ENCODE measurements at places on chromosomes 16 and 17.

DNA sequence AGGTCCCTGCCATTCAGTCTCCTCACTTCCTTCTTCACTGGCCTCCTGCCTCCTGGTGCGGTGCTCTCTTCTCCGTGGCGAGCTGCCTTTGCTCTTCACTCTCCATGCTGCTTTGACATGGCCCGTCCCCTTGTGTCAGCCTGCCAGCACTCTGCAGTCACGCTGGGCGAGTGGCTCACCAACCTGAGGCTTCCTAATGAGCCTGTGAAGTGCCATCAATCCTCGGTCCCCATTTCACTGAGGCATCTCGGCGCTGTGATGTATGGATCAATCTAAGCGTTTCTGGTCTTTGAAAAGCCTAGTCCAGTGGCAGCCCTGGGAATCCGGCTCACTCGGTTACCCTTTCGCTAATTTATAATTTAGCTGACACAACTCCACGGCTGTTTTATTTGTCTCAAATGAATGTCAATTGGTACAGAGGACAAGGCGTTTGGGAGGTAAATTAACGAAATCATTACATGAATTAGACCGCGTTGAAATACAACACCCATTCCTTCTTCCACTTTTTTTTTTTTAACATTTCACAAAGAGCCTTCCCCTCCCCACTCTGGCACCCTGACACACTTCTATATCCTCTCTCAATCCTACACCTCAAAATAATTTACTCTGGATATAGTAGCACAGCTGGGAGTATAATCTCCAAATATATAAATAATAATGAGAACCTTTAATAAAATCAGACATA is 610.7 kb downstream of the TMEM114 start:
- no peaks in the 10 kb centered on the region for H3K27me3 ChIP-seq
- H3K4me1 ChIP-seq, result no peaks in the 10 kb centered on the region

DNA sequence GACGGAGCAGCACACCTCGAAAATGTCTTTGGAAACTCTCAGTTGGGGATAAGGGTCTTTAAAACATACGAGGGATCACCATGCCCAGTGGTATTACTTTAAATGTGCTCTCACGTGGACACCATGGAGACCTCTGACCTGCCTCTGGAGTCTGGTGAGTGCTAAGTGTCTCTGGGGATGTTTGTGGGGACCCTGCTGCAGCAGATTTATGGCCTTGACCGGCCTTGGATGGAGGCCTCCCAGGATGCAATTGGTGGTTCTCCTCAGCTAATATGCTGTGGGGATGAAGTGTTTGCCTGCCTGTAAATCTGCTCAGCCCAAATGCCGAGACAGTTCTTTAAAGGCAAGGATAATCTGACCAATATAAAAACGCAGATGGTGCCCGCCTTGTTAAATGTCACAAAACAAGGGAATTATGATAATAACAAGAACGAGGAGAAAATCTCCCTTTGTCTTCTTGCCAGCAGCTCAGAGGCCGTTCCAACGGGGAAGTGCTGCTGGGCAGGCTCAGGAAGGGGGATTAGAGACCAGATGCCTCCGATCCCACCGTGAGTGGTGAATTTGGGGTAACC is 154.4 kb downstream of the ABCC12 start:
- no peaks in the 10 kb centered on the region for H3K4me1 ChIP-seq
- H3K4me3 ChIP-seq, result no peak overlapping the region
- no peak overlapping the region for H3K27ac ChIP-seq

DNA sequence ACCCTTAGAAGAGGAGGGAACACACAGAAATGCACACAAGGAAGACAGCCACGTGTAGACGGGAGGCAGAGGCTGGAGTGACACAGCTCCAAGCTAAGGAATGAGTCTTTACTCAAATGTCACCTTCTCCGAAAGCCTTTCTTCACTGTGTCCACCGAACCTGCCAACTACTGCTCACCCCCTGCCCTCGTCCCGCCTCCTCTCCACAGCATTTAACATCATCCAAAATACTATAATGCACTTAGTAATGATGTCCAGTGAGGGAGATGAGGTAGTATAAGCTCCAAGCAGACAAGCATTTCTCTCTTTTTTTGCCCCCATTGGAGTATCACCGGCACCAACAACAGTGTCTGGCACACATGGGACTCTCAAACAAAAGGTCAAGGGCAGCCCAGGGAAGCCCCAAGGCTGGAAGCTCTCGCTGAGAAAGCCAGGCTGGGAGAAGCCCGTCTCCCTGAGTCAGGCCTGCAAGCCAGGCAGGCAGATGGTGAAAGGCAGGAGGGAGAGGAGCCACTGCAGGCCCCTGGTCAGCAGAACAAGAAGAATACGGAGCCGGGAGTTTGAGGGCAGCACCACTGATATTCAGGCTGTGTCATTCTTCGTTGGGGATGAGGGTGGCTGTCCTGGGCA is 25.9 kb downstream of the ZFHX3 start:
- no peaks in the 10 kb centered on the region for H3K27me3 ChIP-seq
- no peak overlapping the region for H3K27ac ChIP-seq
- no peak overlapping the region for H3K4me3 ChIP-seq
- H3K4me1 ChIP-seq, result peaks cover 37% of the 10 kb centered on the region

DNA sequence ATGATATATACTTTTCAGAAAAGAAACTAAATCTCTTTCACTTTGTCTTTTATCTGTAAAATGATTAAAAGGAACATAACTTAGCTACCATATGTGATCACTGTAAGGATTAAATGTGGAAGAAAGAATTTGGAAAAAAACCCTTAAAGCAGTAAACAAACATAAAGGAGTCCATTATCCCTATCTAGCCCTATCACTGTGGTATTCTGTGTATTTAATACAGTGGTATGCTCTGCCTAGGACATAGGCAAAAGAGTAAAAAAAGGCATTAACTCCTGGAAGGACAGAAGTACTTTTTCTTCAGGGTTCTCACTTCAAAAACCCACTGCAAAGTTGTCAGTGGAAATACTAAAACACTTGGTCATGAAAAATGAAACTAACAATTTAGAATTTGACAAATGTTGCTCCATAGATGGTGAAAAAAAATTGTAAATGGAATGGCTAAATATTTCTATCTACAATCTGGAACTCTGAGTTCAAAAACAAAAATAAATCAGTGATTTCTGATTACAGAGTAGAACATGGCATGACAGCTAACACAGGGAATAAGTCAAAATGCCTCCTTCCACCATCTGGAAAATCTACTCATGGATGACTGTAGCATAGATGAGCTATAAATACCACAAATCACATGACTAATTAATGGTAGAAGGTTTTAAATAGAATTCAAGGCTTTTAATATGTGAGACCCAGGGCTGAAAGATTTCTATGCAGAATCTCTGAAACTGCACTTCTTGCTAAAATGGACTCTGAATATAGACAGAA is 140.1 kb downstream of the ITFG1 start:
- DNase-seq, result no peak
- no peaks in the 10 kb centered on the region for H3K36me3 ChIP-seq
- no peaks in the 10 kb centered on the region for H3K4me1 ChIP-seq
- H3K27me3 ChIP-seq, result no peaks in the 10 kb centered on the region
- H3K27ac ChIP-seq, result no peak overlapping the region

DNA sequence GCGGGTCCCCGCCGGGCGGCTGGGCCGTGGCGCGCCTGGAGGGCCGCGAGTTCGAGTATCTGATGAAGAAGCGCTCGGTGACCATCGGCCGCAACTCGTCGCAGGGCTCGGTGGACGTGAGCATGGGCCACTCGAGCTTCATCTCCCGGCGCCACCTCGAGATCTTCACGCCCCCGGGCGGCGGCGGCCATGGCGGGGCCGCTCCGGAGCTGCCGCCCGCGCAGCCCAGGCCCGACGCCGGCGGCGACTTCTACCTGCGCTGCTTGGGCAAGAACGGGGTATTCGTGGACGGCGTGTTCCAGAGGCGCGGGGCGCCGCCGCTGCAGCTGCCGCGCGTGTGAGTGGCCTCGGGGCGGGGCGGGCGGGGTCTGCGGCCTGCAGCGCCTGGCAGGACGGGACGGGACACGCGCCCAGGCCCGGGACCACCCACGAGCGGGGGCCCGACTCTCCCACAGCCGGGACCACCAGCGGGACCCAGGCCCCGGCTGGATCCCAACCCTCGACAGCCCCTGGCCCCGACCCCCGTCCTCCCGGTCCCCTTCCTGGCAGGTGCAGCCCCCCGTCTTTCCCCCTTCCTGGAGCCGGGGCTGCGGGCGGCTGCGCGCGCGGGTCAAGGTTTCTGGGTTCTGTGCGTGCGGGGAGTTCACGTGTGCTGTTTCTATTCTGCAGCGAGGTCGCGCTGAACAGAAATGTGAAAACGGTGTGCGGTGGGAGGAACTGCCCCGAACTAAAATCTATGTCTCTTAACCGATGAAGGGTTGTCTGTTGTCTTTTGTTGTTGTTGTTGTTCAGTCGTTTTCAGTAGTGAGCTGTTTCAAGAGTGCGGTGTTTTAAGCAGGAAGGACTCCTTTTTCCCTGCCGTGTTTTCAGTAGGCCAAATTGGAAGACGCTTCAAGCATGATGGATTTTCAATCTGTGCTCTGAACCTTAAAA is 705 bp downstream of the FOXK2 start:
- no peaks in the 10 kb centered on the region for H3K36me3 ChIP-seq
- peak overlapping the region; percentile 94 for H3K27ac ChIP-seq
- peak; percentile 40 for DNase-seq

- peaks cover 45% of the 10 kb centered on the region for H3K27me3 ChIP-seq
- no peak for DNase-seq
- H3K4me1 ChIP-seq, result no peaks in the 10 kb centered on the region
- H3K27ac ChIP-seq, result no peak overlapping the region
- H3K4me3 ChIP-seq, result no peak overlapping the region
Observed at GRCh38 chr17:43952724-43953666, 745 bp downstream of the PYY start.

- DNase-seq, result no peak
- H3K27ac ChIP-seq, result no peak overlapping the region
- no peaks in the 10 kb centered on the region for H3K27me3 ChIP-seq
- H3K36me3 ChIP-seq, result no peaks in the 10 kb centered on the region
- no peak overlapping the region for H3K4me3 ChIP-seq
- H3K4me1 ChIP-seq, result no peaks in the 10 kb centered on the region
Observed at GRCh38 chr17:70261170-70261569, 91.8 kb downstream of the KCNJ2 start.

- no peak for DNase-seq
- H3K4me1 ChIP-seq, result no peaks in the 10 kb centered on the region
- no peaks in the 10 kb centered on the region for H3K27me3 ChIP-seq
Observed at GRCh38 chr16:19384656-19385055, 33.0 kb upstream of the TMC5 start.

DNA sequence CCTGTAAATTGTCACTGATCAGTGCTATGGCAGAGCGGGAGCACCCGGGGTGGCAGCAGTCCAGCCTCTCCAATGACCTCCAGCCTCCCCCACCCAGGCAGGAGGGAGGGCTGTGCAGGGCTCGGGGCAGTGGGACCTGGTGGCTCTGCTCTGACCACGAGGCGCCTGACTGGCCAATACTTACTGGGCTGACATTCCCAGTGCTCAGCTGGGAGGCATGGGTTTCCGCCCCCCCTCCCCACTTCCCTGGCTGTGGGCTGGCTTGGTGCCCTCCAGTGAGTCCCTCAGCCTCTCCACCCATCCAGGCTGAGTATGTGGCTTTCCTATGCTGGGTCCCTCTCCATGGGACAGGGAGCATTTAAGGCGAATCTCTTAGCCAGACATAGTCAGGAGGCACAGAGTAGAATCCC is 2.7 kb downstream of the SOCS3 start:
- peak overlapping the region; percentile 72 for H3K4me3 ChIP-seq
- peaks cover 8% of the 10 kb centered on the region for H3K4me1 ChIP-seq
- no peaks in the 10 kb centered on the region for H3K36me3 ChIP-seq
- H3K27me3 ChIP-seq, result no peaks in the 10 kb centered on the region
- DNase-seq, result peak; percentile 61
- peak overlapping the region; percentile 97 for H3K27ac ChIP-seq

Measured in heart left ventricle (tissue), 16 donors.